ENCODE measurements at places on chromosomes 1 and 21.

- no peak for DNase-seq
These were observed 7.4 kb downstream of the WDR77 start for GRCh38 chr1:111441573-111442192.

GRCh38 chr1:107344268-107344760 is 203.5 kb downstream of the NTNG1 start:
- DNase-seq: no peak

DNA sequence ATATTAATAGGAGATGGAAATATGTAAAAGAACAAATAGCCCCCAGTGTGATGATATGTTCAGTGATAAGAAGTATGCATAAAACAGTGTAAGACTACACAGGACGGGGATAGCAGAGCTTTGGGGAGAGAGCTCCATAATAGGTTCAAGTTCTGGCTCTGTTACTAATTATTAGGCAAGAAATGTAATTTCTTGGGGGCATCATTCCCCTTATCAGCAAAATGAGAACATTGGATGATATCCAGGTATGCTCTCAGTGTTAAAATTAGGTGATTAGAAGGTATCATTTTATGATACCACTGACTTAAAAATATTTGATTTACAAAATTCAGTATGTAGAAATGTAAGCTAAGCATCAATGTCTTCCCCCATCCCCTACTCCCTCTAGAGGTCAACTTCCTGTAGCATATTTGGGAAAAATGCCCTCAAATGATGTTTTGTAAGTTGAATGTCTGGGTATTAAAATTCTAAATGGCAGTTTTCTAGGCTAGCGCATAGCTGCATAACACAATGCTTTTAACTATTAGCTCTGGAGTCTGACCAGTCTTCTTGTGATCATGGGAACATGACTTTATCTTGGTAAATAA is 585.7 kb upstream of the CAMK1G start:
- DNase-seq: no peak

GRCh38 chr1:93365813-93366212 is 20.1 kb downstream of the DR1 start:
- DNase-seq: no peak

DNA sequence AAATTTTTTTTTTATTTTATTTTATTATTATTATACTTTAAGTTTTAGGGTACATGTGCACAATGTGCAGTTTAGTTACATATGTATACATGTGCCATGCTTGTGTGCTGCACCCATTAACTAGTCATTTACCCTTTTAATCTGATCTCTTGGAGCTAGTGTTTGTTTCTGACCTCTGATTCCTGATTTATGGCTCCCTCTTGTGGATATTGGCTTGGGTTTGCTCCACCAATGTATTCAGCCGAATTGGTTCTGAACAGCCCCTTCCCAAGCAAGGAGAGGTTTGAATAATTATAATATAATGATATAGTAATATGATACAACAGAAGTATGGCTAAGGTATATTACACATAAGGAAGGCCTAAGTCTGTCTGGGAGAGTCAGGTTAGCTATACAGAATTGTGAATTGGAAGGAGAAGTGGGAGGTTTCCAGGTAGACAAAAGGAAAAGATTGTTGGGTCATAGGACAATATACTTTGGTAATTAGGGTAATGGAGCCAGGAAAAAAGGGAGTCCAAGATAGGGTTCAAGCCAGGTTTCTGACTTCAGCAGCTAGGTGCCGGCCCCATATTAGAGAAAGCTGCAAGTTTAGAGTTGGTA is 53.1 kb upstream of the HMCN1 start:
- peak; percentile 17 for DNase-seq

DNA sequence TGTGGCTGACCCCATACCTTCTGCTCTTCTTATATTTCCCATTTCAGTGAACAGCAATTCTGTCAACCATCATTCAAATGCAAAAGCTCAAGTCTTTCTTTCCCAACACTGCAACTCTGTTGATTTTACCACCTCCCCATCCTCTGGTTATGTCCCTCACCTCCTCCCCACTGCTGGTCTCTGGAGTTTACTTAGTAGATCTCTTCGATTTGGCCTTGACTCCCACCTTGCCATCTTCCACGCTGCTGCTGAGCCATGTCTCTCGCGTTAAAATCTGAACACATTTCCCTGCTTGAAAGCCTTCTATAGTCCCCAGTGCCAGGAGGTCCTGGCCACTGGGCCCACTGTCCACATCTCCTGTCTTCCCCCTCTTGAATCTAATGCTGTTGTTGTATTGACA is 125.5 kb downstream of the RUNX1 start:
- no peak for DNase-seq

DNA sequence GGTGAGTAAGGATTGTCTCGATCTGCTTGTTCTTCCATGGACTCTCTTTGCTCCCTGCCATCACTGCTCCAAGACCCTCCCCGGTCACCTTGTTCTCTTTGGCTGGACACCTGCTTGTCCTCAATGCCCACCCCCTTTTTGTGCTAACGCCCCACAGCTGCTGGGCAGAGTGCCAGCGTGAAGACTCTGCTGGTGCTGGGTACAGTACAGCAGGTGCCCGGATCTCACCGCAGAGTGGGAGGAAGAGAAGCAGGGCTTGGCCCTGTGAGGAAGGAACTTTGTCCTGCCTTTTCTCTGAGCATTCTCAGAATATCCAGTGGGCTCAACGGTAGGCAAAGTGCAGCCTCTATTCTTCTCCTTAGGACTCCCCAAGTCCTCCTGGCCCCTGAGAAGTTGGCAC is 90.1 kb downstream of the PLXNA2 start:
- DNase-seq: peak; percentile 66

- no peak for DNase-seq
These were observed 111.2 kb upstream of the KIF26B start for GRCh38 chr1:245043611-245043940.

DNA sequence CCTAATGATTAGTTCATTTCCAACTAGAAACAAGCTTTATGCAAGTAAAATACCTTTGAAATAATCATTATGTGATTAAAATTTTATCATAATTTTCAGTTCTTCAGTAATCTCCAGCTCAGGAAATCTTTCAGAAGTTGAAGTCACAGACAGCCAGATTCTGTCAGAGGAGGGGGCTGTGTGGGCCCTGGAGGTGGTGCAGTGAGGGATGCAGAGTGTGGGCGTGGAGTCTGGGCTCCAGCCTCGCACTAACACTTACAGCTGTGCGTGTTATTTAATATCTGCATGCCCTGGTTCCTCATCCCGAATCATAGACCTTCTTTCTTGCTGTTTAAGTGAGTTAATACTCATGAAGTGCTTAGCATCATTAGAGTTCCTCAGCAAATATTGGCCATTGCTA is 23.9 kb downstream of the WDR64 start:
- DNase-seq: no peak

DNA sequence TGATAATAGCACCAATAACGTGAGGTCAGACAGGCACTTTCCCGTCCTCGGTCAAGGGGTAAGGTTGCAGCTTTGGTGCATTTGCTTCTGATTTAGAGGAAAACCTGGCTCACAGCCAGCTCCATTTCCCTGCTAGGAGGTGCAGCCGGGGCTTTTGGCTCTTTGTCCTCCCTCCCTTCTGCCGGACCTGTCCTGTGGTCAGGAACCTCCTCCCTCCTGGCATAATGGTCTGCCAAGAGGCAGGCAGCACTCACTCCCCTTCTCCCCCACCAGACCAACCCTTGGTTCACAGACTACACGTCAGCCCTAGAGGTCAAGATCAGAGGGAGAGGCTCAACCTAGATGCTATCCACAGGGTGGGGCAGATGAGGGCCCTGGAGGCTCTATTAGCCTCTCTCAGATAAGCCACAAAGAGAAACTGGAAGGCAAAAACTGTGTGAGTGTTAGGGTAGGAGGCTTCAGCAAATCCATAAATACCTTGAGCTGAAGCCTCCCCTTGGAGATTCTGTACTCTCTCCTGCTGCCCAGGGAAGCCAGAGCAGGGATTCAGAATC is 64.8 kb downstream of the PLXNA2 start:
- DNase-seq: peak; percentile 33

DNA sequence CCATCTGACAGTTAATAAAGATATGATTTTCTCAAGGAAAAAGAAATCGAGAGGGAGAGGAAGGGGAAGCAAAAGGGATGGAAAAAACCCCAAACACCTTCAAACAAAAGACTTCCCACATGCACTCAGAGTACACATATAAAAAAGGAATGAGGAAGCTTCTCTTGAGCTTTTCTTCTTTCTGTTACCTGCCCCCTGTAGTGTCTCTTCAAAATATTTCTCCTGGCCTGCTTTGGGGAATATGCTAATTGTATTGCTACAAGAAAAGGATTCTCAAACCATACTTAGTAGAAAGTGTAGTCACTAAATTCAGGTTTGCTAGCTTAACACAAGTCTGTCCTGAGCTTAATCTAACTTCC is 58.7 kb downstream of the KIF14 start:
- no peak for DNase-seq

DNA sequence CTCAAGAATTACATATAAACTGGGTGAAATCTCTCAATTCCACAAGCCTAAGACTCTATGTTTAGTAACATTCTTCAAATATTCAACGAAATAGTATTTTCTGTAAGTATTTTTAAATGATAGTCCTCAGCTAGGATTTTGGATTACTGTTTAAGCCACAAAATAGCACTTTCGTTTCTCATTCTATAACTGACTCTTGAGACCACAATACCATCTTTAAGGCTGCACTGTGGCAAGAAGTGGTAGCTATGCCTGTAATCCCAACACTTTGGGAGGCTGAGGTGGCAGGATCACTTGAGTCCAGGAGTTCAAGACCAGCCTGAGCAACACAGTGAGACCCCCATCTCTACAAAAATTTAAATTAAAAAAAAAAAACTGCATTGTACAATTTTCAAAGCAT is 126.7 kb downstream of the CDC42BPA start:
- no peak for DNase-seq

GRCh38 chr21:41367945-41368734 is 6.3 kb downstream of the MX2 start:
- DNase-seq: no peak

DNA sequence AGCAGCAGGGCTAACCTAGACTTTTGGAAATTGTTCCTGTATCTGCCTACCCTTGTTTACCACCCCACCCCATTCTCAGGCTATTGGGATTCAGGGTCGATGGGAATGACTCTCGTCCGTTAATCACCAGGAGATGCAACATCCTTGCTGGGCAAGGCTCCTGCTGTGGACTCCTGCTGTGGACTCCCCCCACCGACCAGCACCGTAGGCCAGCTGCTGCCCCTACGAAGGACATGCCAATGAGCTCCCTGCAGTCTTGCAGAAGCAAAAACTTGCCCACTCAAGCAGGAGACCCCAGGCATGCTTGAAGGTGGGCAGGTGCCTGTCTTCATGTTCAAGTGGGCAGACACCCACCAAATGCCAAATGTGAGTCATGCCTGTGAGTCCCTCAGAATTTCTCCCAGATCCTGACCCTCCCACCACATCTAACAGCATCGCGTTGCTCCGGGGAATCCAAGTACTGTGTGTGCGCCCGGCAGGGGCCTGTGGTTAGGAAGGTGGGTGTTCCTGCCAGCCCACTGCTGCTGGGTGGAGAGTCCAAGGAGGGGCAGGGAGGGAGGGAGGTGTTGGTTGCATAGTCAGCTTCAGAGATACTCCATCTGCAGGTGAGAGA is 41.7 kb upstream of the SOX13 start:
- DNase-seq: no peak

DNA sequence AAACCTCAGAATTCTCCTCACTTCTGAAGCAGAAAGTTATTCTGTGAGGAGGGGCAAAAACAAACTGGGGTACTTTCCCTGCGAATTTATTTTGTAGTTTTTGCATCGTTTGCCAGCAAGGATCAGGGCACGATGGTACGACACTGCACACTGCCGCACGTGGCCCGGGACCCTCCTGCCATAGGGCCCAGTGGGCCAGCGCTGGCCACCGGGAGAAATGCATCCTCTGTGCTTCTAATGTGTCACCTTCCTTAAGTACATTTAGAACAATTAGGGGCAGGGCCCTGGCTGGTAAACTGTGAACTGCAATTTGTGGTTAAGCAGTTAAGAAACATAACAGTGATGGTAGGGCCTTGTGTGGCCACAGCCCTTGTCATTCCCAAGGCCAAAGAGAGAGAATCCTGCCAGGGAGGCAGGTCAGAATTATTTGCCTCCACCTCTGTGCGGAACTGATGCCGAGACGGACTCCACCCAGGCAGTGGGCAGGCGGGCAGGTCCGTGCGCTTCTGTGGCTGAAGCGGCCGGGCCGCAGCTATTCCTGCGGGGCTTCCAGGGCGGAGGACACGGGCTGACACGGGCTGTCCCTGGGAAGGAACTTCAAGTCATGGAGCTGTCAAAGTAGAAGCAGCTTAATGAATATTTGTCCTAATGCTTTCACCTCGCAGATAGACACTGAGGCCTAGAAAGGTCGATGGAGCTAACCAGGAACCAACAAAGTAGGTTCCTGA is 12.5 kb downstream of the GPR137B start:
- no peak for DNase-seq

GRCh38 chr1:212432661-212433576 is at the start of gene NENF:
TSS of gene NENF (plus strand) at chr1:212432920. CDS start at chr1:212432944, 24 bp downstream.
- peak; percentile 5 for DNase-seq

- DNase-seq: no peak
These were observed 11.3 kb upstream of the ADGRB2 start for GRCh38 chr1:31775210-31775999.

GRCh38 chr1:27489501-27489972 is 430 bp downstream of the WASF2 start:
- DNase-seq: no peak

GRCh38 chr21:41294548-41295231 is 21.9 kb upstream of the FAM3B start:
- no peak for DNase-seq

DNA sequence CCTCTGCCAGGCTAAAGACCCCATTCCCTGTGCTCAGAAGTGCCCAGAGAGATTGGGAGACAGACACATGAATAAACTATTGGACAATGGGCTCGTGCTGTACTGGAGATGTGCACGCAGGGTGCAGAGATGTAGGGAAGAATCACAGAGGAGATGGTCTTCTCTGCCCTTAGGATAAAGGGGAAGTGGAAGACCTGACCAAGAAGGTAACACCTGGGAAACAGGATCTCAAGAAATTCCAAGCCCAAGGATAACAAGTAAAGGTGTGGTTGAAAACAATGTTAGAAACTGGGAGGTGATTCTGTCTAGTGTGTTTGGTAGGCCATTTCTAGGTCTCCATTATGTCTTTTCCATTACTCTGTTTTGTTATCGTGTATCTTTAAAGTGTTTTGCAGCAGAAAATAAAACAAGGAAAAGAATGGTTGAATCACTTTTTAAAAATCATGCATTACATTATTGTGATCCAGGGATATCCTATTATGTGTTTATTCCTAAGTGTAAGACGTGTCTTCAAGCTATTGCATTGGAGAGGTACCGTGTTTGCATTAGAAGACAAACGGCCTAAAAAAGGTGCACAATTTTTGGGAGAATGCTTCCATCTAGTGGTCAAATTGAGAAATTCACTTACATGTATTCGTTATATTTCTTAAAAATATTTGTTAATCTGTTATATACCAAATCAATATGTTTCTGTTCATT is 40.8 kb upstream of the KCTD3 start:
- DNase-seq: peak; percentile 60

DNA sequence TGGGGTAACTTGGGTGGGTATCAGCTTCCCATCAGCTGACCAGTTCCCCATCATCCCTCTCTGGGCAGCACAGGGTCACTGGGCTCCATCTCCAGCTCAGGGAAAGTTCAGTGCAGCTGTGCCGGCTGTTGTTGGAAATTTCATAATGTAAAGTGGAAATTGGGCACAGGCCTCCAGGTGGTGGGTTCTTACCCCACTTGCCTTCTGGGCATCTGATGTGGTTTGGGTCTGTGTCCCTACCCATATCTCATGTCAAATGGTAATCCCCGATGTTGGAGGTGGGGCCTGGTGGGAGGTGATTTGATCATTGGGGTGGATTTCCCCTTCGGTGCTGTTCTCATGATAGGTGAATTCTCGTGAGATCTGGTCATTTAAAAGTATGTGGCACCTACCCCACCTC is 59.7 kb upstream of the PSEN2 start:
- DNase-seq: no peak

- no peak for DNase-seq
These were observed 250.6 kb downstream of the PRDM2 start for GRCh38 chr1:13950637-13951036.
